ENCODE measurements at places on chromosomes 5 and 9.

GRCh38 chr5:111227801-111228200, 3.6 kb downstream of the CAMK4 start:
- DNase-seq = no peak

DNA sequence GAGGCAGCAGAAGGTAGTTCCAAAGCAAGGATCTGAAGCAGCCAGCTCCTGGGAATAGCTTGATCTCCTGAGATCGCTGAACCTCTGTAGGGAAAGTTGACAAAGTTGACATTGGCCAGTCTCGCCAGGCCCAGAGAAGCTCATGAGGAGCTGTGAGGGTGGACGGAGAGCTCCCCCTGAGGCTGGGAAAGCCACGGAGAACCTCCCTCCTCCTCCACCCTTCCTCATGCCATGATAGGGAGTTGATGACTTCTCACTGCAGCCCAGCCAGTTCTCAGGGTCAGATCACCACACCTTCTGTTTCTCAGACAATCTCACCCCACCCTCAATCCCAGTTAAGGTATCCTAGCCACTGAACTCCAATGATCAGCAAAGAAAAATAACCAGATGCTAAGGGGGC, 30.4 kb upstream of the KCNV2 start:
- no peak for DNase-seq

GRCh38 chr9:133030317-133031129, at the start of gene GTF3C5:
GTF3C5 (plus strand) TSS chr9:133030997; CDS start chr9:133031012, 15 bp downstream.
- peak; percentile 95 for DNase-seq

DNA sequence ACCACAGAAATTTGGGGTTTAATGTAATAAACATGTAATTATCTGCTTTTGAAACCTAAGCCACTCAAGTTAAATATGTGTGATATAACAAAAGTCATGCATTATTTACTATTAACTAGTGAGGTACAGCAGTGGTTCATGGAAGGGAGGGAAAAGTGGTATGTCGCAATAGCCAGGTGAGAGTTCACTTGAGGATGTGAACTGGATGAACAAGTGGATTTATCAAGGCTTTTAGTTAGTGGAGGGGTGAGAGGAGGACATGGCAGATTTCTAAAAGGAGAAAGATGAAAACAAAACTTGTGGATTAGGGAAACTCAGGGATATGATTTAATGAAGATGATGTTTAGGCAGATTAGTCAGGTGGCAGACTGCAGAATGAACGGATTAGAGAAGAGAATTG, 141.3 kb upstream of the NFIB start:
- DNase-seq = no peak

Data from tibial artery (tissue), 4 donors.